DMS 273 treated with DMSO at 0.1 percent for 48 hours (cell line): ENCODE measurements at places on chromosomes 6 and 20.

- no peak for DNase-seq
Observed at GRCh38 chr20:17868151-17868550, 100.4 kb downstream of the SNX5 start.

- no peak for DNase-seq
Observed at GRCh38 chr20:58048096-58048702, 180.3 kb downstream of the ANKRD60 start.

DNA sequence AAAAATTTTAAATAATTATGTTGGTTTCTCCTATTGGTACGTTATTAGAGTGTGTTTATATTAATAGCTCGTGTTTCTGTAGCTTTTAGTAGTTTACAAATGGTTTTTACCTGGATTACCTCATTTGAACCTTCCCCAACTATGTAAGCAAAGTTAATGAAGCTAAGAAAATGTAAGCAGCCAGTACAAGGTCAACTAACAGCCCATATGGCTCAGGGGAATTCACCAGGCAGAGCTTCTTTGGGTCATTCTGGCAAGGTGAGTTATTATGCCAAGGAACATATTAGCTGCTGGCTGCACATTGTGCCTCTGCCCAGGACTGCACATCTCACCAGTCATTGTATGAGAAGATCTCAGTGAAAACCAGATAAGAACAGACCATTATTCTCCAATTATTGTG lies 27.0 kb upstream of the MARCKS start:
- no peak for DNase-seq

- DNase-seq: no peak
Observed at GRCh38 chr20:35849706-35850105, 77.9 kb downstream of the PHF20 start.

- no peak for DNase-seq
Observed at GRCh38 chr20:57398231-57398821, 7.1 kb downstream of the RBM38 start.

GRCh38 chr20:35116258-35116657 lies 23.7 kb upstream of the TRPC4AP start:
- no peak for DNase-seq

- DNase-seq: no peak
Observed at GRCh38 chr20:64010711-64011237, 25.2 kb upstream of the C20orf204 start.

DNA sequence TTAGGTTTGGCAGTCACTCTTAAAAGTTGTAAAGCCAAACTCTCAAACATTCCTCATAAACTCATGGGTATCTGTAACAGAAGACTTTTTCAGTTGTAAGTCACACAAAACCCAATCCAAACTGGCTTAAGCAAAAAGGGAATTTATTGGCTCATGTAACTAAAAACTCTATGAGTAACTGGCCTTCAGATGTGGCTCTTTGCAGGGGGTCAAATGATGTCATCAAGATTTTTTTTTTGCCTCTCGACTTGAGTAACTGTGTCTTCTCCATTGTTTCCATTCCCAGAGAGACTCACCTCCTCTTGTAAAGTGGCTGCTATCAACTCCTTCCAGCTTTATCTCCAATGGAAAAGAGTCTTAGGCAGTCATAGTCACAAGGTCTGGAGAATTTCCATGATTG lies 645.0 kb downstream of the DHX35 start:
- no peak for DNase-seq
